ENCODE measurements at places on chromosomes 11 and 22.

- no peak for DNase-seq
These were observed 47.0 kb downstream of the CSTPP1 start for GRCh38 chr11:46983598-46983997.

DNA sequence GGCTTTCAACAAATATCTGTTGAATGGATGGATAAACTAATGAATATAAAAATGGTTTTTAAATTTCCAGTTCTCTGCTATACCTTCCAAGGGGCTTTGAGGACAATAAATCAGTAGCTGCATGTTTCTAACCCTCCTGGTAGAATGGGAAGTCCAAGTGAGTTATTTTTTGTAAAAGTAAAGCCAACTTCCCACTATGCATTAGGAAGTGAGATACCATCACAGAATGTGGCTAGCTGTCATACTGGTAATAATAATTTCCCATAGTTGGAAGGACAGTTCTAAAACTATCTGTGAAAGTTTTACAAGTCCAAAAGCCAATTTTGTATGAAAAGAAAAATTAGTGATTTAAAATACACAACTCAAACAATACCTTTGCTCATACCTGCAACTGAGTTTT, 50.0 kb downstream of the TMEM123 start:
- DNase-seq, result no peak

- no peak for DNase-seq
These were observed 444.9 kb downstream of the TBC1D22A start for GRCh38 chr22:47207387-47207786.

DNA sequence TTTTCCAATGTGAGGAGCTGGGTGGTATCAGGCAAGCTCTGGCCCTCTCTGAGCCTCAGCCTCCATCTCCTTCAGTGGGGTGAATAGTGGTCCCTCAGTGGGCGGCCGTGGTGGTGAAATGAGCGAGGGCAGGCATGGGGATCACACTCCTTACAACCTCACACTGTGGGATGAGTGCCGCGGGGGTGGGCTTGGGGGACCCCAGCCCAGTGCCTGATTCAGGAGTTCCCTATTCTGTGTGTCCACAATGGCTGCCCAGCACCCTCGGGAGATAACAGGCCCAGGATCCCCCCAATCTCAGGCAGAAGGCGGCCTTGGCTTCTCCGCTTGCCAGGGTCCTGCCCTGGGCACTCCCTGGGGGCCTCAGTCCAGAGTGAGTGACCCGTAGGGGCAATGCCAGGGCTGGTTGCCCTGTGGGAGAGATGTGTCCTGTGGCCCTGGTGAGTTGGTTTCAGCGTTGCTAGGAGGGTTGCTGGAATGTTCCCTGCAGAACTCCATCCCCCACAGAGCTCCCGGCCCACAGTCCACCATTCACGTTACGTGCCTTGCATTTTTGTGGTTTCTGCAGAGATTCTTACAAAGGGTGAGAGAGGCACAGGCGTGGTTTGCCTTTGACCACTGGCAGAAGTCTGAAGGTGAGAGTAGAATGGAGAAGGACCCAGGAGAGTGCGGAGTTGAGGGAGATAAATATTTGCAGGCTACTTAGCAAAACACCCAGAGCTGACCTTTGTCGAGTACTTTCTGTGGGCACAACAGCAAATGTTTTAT, 2.9 kb downstream of the ALDH3B1 start:
- no peak for DNase-seq

DNA sequence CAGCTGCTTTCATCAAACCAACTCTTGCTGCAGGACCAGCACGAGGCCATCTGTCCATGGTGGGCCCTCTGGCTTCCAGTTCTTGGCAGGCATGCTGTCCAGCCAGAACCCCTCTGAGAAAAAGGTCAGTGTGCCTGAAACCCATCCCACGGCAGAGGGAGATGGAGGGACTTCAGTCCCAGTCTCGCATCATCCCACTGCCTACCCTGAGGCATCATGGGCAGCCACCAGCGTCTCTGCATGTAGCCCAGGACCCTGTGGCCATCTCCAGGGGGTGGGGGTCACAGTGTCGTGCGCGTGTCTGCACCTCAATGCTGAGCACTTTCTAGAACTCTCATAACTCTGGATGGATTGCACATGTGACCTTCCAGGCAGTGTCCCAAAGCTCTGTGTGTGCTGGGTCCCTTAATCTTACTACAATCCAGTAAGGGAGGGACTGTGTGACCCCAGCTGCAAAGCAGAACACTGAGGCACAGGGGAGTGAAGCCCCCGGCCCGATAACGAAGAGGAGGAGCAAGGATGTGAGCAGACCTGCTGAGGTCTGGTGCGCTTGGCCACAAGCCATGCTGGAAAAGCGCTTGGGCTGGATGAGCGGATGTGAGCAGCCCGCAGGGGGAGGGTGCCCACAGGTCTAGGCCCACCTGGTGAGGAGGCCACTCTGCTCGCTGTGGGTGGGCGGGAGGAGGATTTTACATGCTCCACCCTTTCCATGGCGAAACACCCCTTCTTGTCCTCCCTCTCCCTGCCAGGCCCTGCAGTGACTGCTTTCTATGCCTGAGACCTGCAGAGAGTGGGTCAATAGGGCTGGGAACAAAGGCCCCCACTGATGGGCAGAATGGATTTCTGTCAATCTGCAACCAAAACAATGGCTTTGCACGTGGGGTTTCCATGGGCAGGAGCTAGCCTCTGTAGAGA, 1401.0 kb downstream of the BRD1 start:
- no peak for DNase-seq

DNA sequence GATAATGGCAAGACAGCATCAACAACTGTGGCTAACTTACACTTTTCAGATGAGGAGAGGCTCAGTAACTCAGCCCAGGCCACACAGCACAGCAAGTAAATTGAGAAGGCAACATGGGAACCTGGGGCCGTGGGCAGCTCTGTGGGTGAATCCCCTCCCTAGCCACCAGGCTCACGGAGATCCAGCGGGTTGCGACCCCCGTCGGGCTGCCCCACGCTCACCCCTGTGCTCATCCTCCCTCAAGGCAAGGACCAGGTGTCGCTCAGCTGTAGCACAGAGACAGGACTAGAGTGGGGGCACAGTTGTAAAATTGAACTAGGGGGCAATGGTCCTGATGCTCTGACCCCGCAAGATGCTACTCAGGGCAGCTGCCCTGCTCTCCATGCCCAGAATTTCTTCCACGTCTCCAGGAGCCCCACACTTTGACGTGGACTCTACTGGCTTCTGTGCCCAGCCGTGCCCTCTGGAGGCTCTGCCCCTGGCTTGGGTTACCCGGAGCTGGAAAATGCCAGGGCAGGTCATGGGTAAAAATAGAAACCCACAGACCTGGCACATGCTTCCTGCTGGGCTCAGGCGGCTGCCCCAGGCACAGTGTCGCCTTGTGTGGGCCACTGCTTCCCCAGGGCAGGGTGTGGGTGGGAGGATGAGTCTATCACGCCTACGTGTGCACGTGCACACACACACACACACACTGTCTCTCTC, 9.0 kb downstream of the TUBA8 start:
- DNase-seq, result no peak

DNA sequence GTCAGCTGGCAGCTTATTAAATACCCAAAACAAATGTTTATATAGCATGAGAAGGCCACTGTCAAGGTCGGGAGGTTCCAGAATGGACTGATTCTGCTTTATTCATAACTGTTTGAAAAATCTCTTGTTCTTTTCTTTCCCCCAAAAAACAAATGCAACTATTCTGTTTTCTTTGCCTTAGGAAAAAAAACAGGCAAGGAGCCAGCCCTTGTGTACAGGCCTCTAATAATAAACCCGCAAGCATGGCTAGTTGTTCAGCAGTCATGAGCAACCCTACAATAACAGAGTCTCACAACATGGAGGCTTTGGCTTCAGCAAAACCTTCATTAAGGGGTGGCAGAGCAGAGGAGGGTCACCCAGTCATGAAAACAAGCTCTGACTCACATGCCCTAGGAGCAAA, 191.7 kb downstream of the KIRREL3 start:
- DNase-seq, result no peak

DNA sequence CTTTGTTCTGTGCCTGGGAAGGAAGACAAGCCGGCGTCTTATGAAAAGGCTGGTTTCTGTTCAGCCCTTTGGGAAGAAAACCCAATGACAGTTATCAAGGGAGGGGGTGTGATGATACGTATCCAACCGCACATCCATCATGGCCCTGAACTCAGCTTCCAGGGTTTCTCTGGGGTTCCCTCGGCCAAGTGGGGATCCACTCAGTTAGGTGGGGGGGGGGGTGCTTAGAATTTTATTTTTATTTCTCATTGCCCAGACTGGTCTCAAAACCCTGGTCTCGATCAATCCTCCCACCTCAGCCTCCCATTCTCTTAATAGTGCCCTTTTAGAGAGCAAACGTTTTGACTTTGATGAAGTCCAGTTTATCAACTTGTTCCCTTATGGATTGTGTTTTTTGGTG, 25.7 kb downstream of the KCNQ1 start:
- DNase-seq, result no peak

- DNase-seq, result no peak
These were observed 29.6 kb downstream of the TRIM29 start for GRCh38 chr11:120108154-120108784.

GRCh38 chr22:39699631-39700360, 129.2 kb downstream of the CACNA1I start:
- DNase-seq, result no peak

- DNase-seq, result no peak
These were observed 84.7 kb upstream of the SCUBE2 start for GRCh38 chr11:9176136-9176535.

DNA sequence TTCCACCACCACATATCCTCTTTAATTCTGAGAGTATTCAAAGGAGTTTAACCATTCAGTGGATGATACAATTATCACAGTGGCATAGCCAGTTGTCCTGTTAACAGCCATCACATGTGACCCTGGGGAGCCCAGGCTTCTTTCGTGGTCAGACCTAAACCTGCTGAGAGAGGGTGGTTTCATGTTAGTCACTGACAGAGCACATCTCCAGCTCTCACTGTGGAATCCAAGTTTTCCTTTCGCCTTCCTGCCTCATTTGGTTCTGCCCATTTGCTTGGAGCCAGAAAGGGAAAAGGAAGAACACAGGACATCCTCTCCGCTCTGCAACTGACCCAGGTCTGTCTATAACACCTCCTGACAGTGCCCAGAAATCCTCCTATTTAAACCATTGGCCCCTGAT, 60.4 kb downstream of the MCHR1 start:
- DNase-seq, result no peak

DNA sequence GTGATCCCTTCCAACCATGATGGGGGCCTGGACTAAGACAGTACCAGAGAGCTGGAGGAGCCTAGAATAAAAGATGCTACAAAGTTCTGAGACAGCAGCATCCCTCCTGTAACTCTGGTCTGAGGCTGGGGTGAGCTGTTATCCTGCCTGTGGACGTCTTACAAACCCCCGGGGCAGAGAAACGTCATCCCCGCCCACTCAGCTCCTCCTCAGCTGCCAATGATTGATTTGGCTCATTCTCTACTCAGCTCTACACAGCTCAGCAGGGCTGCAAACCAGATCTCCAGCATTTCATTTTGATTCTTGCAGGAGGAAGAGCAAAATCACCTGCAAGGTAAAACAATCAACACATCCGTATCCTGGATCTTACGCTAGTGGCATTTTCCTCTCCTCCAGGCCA, 55.5 kb downstream of the CSNK2A3 start:
- no peak for DNase-seq

- no peak for DNase-seq
These were observed 17.9 kb downstream of the UBE2L3 start for GRCh38 chr22:21585389-21585788.

DNA sequence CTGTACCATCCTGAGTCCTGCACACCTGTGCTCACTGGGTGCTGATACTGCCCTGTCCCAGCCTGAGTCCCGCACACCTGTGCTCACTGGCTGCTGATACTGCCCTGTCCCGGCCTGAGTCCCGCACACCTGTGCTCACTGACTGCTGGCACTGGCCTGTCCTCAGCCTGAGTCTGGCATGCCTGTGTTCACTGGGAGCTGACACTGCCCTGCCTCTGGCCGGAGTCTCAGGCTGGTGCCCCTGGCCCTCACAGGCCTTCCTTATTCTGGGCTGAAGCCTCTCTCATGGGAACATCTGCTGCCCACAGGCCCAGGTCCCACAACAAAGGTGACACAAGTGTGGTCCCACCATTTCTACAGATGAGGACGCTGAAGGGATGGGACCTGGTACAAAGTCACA, 115.1 kb downstream of the MPPED1 start:
- DNase-seq, result no peak

DNA sequence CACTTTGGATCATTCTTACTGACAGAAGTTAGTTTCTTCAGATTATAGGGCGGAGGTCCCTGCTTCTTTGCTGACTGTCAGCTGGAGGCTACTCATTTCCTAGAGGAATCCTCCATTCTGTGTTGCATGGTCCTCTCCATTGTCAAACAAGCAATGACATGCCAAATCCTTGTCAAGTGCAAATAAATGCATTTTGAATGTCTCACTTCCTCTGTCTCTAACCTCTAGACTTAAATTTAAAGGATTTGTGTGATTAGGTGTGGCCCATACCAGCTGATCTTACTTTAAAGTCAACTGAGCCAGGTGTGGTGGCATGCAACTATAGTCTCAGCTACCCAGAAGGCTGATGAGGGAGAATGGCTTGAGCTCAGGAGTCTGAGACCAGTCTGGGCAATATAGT, 458.4 kb upstream of the CCDC179 start:
- DNase-seq, result no peak

DNA sequence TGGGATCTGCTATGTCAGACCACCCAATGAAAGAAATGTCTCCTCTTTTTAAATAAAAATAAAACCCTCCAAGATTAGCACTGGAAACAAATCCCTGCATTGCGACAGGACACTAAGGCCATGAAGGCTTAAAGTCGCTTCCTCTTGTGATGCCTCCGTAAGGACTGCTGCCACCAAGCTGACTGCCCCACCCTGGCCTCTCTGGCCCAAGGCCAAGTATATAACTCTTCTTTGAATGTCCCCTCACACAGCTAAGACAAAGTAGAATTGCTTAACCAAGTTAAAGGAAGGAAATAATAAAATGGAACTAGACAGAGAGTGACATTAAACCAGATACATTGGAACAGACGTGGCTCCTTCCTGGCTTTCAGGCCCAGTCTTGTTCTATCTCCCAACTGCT, 7.5 kb upstream of the NRGN start:
- no peak for DNase-seq

DNA sequence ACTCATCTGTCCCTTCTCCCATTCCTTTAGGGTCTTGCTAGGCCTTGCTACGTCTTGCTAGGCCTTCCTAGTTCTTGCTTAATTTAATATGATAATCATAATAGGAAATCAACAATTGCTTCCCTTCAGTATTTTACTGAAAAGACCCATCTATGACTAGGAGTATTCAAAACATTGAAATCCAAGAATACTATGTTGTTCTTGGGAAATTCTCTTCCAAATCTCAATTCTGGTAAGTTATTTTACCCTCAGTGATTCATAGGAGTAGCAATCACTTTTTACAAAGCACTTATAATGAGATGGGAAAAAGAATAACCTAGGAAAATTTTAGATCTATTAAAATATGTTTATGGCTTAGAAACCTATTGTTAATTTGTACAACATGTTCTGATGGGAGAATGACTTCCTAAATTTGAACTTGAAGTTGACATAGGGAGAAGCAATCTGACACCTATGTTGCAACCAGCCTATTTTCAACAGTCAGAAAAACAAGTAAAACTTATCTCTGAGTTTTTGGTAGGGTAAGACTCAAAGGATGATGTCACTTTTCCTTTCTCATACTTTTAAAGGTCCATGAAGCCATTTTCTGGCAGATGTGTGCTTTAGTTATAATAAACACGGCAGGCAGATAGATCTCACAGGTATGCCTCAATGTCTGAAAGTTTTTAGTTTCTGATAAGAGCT, 29.5 kb upstream of the HIPK3 start:
- no peak for DNase-seq

All from SK-N-MC (cell line).